Upper lobe of left lung (tissue), 6 donors: ENCODE measurements at places on chromosomes 11 and 22.

DNA sequence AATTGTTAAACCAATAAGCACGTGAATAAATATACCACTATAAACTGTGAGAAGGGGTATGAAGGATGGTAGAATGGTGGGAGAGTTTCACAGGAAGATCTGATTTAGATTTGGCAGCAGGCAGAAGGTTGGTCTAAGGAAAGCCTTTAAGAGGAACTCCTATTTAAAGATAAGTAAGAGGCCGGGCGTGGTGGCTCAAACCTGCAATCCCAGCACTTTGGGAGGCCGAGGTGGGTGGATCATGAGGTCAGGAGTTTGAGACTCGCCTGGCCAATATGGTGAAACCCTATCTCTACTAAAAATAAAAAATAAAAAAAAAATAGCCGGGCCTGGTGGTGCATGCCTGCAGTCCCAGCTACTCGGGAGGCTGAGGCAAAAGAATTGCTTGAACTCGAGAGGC is 45.8 kb upstream of the CXCR5 start:
- DNase-seq: no peak

- no peak for DNase-seq
Observed at GRCh38 chr22:23913306-23913660, 19.1 kb downstream of the MIF start.

DNA sequence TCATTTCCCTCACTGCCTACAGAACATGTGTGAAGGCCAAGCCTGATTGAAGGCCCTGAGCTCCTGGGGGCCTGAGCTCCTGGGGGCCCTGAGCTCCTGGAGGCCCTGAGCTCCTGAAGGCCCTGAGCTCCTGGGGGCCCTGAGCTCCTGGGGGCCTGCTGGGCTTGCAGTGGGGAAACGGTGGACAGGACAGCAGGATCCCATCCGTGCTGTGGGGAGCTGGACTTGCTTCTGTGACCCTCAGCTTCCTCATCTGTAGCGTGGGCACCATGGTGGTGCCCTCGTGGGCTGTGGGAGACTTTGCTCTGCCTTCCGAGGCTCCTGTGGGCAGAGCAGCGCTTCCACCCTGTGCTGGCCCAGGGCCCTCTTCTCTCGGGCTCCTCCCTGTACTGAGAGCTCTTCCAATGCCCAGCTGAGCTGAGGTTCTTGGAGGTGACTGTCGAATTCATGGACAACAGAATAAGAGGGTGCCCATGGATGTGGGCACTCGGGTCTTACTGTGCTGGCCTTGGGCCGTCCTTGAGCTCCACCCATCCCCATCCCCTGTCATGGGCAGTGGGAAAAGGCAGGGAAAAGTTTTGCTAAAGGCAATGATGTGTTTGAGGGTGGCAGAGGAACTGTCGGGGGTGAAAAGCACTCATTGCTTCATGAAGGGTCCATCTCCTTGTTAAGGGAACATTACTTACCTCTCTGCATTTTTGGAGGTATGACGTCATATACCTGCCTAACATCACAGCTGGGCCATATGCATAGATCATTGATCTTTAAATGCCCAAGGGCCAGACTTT is 786.7 kb downstream of the TBC1D22A start:
- DNase-seq: no peak

- DNase-seq: no peak
Observed at GRCh38 chr11:35811783-35812182, 132.1 kb upstream of the LDLRAD3 start.

- no peak for DNase-seq
Observed at GRCh38 chr22:17339095-17339693, 30.1 kb upstream of the CECR2 start.

- peak; percentile 84 for DNase-seq
Observed at GRCh38 chr11:65109231-65110198, 2.2 kb upstream of the TM7SF2 start.

GRCh38 chr22:40276996-40277823 is 69.1 kb upstream of the ADSL start:
- DNase-seq: no peak

DNA sequence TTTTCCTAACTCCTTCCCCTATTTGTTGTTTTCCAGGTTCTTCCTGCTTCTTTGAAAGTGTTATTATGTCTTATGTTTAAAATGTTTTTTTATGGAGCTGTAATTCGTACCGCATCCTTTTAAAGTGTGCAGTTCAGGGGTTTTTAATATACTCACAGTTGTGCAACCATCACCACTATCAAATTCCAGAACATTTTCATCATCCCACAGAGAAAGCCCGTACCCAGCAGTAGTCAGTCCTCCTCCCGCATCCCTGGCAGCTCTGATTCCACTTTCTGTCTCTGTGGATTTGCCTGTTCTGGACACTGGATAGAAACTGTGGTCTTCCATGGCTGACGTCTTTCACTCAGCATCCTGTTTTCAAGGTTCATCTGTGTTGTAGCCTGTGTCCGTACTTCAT is 73.7 kb downstream of the JAM3 start:
- no peak for DNase-seq

- DNase-seq: no peak
Observed at GRCh38 chr11:17907046-17907445, 105.8 kb downstream of the SERGEF start.

GRCh38 chr11:102530558-102530957 is at the start of gene MMP7:
Gene MMP7 (minus strand): TSS chr11:102530747. CDS start chr11:102530700, 47 bp downstream.
- peak; percentile 59 for DNase-seq

GRCh38 chr11:35239471-35240075 is 100.6 kb downstream of the CD44 start:
- no peak for DNase-seq

DNA sequence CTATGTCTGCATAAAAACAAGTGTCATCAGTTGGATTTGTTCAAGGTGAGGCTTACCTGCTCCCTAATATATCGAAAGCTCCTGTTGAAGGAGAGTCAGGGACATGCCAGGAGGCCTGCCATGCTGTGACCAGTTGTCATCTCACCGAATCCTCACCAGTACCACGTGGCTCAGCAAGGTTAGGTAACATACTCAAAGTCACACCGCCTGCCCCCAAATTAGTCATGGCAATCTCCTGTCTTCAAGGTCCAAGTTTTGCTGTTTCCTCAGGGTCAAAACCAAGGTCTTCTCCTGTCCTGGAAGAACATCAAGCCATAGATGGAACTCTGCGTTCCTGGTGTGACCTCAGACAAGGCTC is 67.8 kb downstream of the IGLL1 start:
- DNase-seq: no peak

GRCh38 chr22:35592418-35592967 is 24.6 kb downstream of the MB start:
- DNase-seq: no peak

- no peak for DNase-seq
Observed at GRCh38 chr11:119282495-119282894, 34.4 kb downstream of the MCAM start.

GRCh38 chr11:114368918-114369680 is 31.2 kb downstream of the C11orf71 start:
- no peak for DNase-seq

DNA sequence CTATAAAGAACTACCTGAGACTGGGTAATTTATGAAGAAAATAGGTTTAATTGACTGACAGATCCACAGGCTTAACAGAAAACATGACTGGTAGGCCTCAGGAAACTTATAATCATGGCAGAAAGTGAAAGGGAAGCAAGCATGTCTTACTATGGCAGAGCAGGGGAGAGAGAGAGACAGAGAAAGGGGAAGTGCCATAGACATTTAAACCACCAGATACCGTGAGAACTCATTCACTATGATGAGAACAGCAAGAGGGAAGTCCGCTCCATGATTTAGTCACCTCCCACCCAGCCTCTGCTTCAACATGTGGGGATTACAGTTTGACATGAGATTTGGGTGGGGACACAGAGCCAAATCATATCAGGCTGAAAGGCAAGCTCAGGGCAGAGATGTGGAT is 327.1 kb upstream of the DDI1 start:
- no peak for DNase-seq

DNA sequence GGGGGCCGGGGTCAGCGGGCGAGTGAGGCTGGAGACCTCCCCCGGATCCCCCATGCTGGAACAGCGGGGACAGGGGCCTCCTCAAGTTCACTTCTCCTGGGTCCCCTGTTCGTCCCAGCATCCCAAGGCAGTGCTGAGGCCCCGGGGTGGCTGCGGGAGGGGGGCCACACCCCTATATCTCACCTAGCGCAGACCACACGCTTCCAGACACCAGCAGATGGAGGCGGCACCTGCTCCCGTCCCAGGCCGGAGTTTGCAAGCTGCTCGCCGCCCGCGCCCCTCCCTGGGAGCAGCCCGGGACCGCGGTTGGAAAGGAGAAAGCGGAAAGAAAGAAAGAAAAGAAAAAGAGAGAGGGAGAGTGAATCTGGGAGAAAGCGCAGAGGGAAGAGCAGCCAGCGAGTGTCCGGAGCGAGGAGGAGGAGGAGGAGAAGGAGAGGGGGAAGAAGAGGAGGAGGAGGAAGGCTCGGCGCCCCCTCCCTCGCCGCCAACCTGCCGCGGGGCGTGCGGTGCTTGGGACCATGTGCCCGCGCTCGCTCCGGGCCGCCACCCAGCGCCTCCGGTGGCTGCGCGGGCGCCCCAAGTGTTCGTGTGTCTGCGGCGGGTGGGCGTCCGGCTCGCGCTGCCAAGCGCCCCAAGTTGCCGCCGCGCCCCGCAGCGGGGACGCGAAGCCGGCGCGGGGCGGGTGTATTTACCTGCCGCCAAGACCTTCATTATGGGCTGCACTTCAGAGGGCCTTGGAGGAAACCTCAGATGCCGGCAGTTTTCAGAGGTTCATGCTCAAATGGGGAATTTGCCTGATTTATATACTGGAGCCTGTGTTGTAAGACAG is at the start of gene LIF:
Gene LIF, minus strand, starts transcription at position 775 of the 829 bp plus-strand sequence. Its CDS starts 64 bp downstream, at position 711.
- DNase-seq: no peak

DNA sequence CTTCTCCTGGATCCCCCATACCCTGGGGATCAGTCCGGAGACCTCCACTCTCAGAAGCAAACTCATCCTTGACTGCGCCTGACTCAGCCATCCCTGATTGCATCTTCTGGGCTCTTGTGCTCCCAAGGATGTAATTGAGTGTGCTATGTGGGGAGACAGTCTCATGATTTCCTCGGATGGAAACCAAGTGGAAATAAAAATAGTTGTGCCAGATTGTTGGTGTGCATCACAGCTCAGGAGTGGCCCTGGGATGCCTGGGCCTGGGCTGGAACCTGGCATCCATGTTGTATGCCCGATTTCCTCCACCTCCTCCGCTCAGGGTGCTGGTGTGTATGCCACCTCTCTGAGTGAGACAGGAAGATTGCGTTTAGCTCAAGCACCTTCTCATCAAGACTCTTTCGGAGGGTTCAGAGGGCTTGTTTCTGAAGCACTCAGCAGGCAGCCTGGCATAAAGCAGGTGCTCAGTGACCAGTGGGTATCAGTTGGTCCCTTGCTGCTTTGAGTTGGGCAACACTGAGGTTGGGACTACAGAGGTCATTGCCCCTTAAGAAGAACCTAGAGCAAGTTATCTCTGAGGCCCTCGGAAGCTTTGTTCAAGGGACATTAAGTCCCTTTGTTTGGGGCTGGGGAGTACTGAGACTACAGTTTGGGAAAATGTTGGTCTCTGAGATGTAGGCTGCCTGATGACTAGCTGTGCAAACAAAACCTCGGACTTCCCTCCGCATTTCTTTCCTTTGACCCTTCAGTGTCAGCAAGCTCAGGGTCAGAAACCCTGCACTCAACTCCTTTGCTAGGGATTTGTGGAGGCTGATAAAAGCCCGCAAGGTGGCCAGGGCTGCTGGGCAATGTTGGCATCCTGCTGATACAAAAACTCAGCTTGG is 24.8 kb upstream of the MICAL2 start:
- no peak for DNase-seq

GRCh38 chr11:88315981-88316441 is 21.5 kb downstream of the CTSC start:
- DNase-seq: no peak

DNA sequence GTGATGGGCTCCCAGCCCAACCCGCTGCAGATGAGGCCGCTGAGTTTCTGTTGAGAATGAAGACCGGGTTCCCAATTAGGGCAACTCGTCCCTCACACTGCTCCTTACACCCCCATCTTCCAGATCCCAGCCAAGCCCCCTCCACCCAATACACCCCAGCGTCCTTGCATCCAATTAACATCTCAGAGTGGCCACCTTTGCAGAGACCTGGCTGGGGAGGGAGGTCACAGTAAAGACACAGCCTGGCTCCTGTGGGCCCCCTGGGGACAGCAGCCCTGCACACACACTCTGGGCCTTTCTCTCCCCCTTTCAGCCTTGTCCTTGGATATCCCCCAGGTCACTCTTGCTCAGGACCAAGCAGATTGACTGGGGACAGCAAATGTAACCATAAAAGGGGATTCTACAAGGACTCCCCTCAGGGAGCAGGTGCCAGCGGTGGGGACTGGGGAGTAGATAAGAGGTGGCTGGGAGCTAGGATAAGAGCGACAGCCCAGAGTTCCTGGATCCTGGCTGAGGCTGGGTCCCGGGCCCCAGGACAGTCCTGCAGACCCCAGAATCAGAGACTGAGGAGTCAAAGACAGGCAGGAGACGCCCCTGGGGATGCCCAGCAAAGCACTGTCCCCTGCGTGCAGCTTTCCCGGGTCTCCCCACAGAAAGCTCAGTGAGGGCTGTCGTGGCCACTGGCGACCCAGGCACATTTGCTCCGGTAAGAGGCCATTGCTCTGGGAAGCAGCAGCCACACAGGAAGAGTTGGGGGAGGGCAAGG is 8.4 kb downstream of the APOBEC3A start:
- no peak for DNase-seq

DNA sequence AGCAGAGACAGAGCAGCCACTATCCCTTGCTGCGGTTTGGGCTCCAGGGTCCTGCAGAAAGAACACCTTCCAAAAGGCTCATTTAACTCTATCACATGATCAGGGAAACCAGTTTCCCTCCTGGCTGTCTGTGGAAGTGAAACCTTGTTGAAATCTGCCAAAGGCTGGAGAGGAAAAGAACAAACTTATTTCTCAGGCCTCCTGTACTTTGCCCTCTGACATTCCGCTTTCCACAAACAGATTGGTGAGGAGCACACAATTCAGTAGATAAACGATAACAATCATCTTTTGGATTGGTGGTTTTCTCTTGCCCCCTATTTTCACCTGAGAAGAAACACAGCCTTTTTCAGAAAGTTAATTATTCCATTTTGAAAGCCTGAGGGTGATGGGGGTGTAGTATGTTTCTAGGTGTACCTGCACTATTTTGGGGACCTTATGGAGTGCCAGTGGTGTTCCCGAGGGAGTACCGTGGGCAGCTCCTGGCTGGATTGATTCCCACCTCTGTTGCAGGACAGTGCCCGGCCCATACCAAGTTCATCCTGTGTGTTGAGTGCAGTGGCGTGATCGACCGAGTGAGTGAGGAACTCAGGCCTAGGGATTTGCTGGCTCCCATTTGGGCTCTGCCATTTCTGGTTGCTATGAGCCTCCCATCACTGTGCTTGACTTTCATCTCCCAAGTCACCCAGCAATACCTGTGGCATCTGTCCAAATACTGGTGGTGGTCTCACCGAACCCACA is 102.0 kb downstream of the TBC1D22A start:
- no peak for DNase-seq

DNA sequence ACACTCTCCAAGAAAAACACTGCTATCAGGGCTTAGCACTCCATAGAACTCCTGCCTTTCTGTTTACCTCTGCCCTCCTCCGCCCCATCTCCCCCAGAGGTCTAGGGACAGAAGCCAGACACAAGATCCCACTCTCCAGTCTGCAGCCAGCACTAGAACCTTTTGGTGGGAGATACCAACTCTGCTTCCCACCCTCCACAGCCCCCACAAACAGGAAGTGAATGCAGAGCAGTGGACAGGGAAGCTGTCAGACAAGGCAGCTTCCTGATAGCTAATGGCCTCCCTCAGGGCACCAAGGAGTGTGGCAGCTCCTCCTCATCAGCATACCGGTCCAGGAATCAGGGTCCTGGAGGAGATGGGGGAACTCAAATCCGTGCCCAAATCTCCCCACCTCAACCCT is 5.1 kb downstream of the SCN4B start:
- DNase-seq: no peak

GRCh38 chr11:131910523-131911387 is 540.3 kb downstream of the NTM start:
- no peak for DNase-seq
